Chondrocyte (in vitro differentiated cells): ENCODE measurements at places on chromosomes 3 and 15. TPM values are rescaled to one million over a fixed set of nuclear protein-coding genes. Genes with fewer than 3 reads are reported as not detected.

The PRRT3 gene
- 3.9 to 7.6 TPM (median 3.9 TPM) in 3 replicates for total RNA-seq

The KCNMB3 gene
- 2.0 to 3.6 TPM (median 2.4 TPM) in 3 replicates for total RNA-seq

The COL6A6 gene
- not detected in 3 replicates for total RNA-seq

The CCK gene
- total RNA-seq: not detected in 3 replicates

The SLC30A4 gene
- total RNA-seq: 16.8 to 17.4 TPM (median 17.1 TPM) in 3 replicates

The CLEC3B gene
- 47.1 to 105 TPM (median 50.3 TPM) in 3 replicates for total RNA-seq

The GPR160 gene
- total RNA-seq: 0.37 to 0.60 TPM (median 0.49 TPM) in 3 replicates

The ATP13A5 gene
- total RNA-seq: not detected in 3 replicates

The CERS3 gene
- total RNA-seq: not detected in 3 replicates

The BRK1 gene
- 113 to 122 TPM (median 117 TPM) in 3 replicates for total RNA-seq

The CPN2 gene
- not detected in 3 replicates for total RNA-seq

The CTXN2 gene
- total RNA-seq: not detected in 3 replicates

The HSPBAP1 gene
- total RNA-seq: 4.5 to 8.3 TPM (median 4.8 TPM) in 3 replicates

The GTPBP8 gene
- 14.3 to 15.2 TPM (median 14.4 TPM) in 3 replicates for total RNA-seq

DNA sequence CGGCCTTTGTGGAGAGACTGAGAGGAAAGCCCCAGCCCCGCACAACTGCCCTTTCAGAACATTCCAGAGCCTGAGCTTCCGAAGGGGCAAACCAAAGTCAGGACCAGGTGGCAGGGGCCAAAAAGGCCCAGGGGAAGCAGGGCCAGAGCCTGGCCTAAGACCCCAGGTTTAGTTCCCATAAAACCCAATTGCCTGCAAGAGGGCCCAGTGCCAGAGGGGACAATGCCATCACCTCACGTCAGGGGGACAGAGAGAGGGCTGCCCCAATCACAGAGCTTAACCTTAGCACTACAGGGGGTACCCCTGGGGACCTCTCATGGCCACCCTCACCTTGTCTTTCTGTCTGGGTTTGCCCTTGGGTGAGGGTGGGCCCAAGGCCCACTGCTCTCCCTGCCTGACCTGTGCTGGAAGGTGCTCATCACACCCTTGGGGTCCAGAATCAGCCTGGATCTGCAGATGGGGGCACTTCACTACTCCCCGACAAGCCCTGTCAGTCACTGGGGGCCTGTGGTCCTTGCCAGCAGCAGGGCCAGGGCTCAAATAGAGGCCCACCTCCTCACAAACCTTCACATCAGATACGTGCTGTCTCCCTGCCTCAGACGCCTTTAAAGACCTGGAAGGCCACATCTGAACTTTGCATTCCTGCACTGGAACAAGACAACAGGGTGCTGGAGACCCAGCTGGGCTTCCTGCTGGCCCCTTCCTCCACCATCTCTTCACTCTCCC is 3.8 kb downstream of the CALML4 start:
- no peaks in the 10 kb centered on the region for H3K27me3 ChIP-seq
- no peak for DNase-seq
- H3K4me3 ChIP-seq: no peak overlapping the region
- H3K27ac ChIP-seq: no peak overlapping the region

GRCh38 chr3:185770109-185770508 is 54.7 kb downstream of the IGF2BP2 start:
- no peaks in the 10 kb centered on the region for H3K36me3 ChIP-seq
- no peaks in the 10 kb centered on the region for H3K27me3 ChIP-seq
- no peak for DNase-seq
- H3K4me1 ChIP-seq: peaks cover 51% of the 10 kb centered on the region
- H3K4me3 ChIP-seq: no peak overlapping the region

DNA sequence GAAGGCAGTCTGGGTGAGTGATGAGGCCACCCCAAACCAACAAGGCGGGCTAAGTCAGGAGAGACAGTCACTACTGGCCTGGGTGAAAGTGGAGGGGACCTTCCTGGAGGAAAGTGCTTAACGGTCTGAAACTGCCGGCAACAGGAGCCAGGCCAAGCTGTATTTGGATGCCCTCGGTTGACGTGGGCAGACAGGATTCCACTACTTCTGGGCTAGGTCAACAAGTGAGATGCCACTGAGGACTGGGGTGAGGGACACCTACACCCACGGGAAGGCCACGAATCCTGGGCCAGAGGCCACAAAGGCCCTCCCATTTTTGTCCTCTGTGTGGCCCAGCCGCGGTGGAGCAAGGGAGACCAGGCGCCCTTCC is 12.3 kb downstream of the SPTBN5 start:
- no peak for DNase-seq
- no peaks in the 10 kb centered on the region for H3K27me3 ChIP-seq
- H3K27ac ChIP-seq: no peak overlapping the region
- H3K4me1 ChIP-seq: peaks cover 4% of the 10 kb centered on the region
- H3K4me3 ChIP-seq: no peak overlapping the region
- H3K36me3 ChIP-seq: peaks cover 5% of the 10 kb centered on the region

GRCh38 chr15:27061739-27062138 is 90.8 kb downstream of the GABRG3 start:
- H3K27me3 ChIP-seq: no peaks in the 10 kb centered on the region
- H3K27ac ChIP-seq: no peak overlapping the region

DNA sequence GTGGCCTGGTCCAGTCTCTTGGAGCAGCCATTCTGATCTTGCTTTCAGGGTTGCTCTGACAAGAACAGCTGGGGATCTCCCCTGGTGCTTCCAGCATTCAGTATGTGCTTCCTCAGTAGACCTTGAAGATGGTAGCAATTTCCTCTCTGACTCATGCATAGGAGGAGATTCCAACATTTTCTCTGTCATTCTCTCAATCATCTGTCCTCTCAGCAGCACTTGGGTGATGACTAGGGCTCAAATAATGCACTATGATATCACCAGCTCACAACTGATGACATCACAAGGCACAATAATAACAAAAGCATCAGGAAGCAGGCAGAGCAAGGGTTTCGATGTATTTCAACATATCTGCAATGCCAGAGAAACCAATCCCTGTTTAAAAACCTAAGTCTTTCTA is 52.7 kb downstream of the NFKBIZ start:
- H3K36me3 ChIP-seq: no peaks in the 10 kb centered on the region
- H3K4me3 ChIP-seq: no peak overlapping the region
- no peaks in the 10 kb centered on the region for H3K27me3 ChIP-seq
- peaks cover 5% of the 10 kb centered on the region for H3K4me1 ChIP-seq
- DNase-seq: no peak
- H3K27ac ChIP-seq: no peak overlapping the region

- H3K36me3 ChIP-seq: no peaks in the 10 kb centered on the region
- no peak overlapping the region for H3K4me3 ChIP-seq
Observed at GRCh38 chr15:81101894-81102815, 31.9 kb upstream of the CFAP161 start.

DNA sequence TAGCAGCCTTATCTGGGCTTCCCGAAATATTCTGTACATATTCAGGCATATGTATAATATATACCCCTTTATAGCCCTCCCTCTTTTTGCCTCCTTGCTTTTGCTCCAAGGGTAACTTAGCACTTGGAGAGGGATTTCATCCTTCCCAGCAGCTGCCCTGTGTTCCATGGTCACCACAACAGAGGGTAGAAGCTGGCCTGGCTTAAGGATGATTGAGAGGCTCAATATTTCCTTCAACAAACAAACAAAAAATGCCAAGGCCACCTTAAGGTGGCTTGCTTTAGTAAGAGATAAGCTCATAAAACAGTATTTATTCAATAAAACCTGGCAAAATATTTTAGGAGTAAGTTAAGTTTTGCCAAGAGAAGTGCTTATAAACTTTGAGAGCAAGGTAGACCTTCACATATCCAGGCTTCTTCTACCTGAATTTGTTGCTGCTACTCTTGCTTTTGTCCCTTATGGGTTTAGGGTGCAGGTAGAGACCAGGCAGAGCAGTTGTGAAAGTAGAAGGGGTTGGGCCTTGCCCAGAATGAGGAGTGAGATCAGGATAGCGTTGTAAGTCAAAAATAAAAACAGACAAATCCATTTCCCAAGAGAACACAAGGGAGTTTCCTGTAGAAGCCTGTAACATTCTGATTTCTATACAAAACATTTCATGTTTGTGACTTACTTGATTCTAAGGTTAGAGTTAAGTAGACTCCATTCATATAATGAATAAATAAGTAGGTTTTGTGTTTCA is 52.7 kb upstream of the ATOSA start:
- no peak overlapping the region for H3K4me3 ChIP-seq
- H3K27me3 ChIP-seq: no peaks in the 10 kb centered on the region
- no peak for DNase-seq
- no peaks in the 10 kb centered on the region for H3K36me3 ChIP-seq
- H3K4me1 ChIP-seq: peaks cover 14% of the 10 kb centered on the region
- H3K27ac ChIP-seq: no peak overlapping the region

DNA sequence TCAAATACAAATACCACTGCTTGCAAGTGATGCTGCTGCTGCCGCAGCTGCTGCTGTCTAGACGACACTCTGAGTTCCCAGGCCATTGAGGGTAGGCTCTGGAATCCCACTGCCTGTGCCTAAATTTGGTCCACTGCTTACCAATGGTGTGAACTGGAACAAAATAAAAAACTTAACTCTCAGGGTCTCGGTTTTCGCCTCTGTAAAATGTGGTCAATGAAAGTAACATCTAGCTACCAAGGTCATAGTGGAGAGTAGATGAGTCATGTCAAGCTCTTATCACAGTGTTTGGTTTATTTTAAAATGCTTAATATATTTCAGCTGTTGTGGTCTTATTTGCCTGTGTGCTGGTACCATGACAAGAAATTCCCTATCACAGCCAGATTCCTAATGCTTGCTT is 299.3 kb downstream of the CLSTN2 start:
- peaks cover 18% of the 10 kb centered on the region for H3K4me1 ChIP-seq
- no peak overlapping the region for H3K4me3 ChIP-seq
- H3K27ac ChIP-seq: no peak overlapping the region
- H3K36me3 ChIP-seq: peaks cover 5% of the 10 kb centered on the region
- H3K27me3 ChIP-seq: no peaks in the 10 kb centered on the region

GRCh38 chr15:63188926-63189871 is at the start of gene RAB8B:
TSS of gene RAB8B (plus strand) at chr15:63189606. CDS start at chr15:63189625, 19 bp downstream.
- no peaks in the 10 kb centered on the region for H3K27me3 ChIP-seq
- peak; percentile 100 for DNase-seq
- no peaks in the 10 kb centered on the region for H3K36me3 ChIP-seq
- H3K4me1 ChIP-seq: peaks cover 59% of the 10 kb centered on the region

DNA sequence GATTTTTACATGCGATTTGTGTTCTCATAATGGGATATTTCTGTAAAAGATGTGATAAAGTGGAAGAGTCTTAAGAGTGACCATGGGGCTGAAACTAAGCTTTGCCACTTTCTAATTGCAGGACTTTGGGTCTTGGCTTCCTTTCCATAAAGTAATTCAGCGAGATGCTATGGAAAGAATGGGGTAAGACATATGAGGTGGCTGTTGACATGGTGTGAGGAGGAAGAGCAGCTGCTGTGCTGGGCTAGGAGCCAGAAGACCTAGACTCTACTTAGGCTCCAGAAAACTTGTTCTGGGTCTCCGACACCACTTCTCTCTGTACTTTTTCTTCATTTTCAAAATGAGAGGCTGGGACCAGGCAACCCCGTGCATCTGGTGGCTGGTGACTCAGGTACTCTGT is 654.5 kb upstream of the CFAP20DC start:
- no peaks in the 10 kb centered on the region for H3K27me3 ChIP-seq
- DNase-seq: no peak
- H3K4me1 ChIP-seq: no peaks in the 10 kb centered on the region
- H3K27ac ChIP-seq: no peak overlapping the region
- H3K4me3 ChIP-seq: no peak overlapping the region

DNA sequence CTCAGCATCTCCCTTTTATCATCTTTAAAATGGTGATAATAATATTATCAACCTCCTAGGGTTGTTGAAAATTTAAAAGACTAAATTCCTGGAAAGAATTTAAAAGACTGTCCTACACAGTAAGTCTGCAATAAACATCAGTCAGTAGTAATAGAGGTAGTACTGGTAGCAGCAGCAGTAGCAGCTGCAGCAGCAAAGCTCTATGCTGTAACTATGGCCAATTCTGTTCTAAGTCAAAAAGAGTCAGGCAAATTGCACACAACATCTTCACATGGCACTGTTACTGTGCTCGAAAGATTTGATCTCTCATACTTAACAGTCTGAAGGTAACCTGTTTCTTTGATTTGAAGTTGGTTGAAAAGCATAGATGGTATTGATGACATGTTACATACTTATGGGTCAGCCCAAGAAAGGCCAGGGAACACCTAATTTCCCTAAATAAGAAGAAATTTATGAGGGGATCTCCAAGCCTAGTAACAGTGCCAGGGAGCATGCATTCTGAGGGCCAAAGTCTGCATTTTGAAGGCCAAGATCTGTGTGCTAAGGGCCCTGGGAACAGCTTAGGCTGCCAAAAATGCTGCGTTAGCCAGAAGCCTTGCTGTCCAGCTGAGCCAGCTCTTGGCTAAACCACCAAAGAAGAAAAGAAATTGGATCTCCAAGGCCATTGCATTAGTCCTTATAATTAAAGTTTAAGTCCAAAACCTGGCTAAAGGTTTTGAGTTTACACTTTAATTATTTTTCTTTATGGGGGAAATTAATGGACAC is 68.2 kb downstream of the SIDT1 start:
- H3K27me3 ChIP-seq: peaks cover 8% of the 10 kb centered on the region
- H3K4me3 ChIP-seq: no peak overlapping the region
- peaks cover 3% of the 10 kb centered on the region for H3K4me1 ChIP-seq
- no peaks in the 10 kb centered on the region for H3K36me3 ChIP-seq

DNA sequence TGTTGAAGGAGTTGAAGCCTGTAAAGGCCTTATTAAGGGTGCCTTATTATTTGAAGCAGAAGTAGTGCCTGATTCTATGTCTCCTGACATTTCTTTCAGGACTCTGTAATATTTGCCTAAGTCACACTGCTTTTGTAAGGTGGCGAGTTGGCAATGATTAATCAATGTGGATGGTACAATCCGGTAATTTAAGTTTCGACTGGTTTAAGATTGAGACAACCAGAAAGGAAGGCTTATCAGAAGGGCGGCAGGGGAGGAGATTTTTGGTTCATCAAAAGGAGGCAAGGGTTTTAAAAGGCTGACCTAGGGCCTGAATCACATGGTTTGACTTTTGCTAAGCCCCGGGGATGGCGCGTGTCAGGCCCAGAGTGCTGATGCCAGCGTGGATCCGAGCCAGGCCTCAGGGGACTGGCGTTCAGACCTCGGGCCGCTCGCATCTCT is 830 bp upstream of the RNF13 start:
- H3K27me3 ChIP-seq: no peaks in the 10 kb centered on the region
- H3K36me3 ChIP-seq: no peaks in the 10 kb centered on the region
- peak overlapping the region; percentile 99 for H3K27ac ChIP-seq
- peak overlapping the region; percentile 94 for H3K4me3 ChIP-seq
- DNase-seq: no peak

- DNase-seq: no peak
- H3K27ac ChIP-seq: no peak overlapping the region
- H3K4me1 ChIP-seq: peaks cover 18% of the 10 kb centered on the region
- H3K27me3 ChIP-seq: no peaks in the 10 kb centered on the region
Observed at GRCh38 chr3:179731544-179731943, 78.7 kb downstream of the USP13 start.

- peak overlapping the region; percentile 88 for H3K27ac ChIP-seq
- no peaks in the 10 kb centered on the region for H3K36me3 ChIP-seq
- no peak for DNase-seq
- no peaks in the 10 kb centered on the region for H3K27me3 ChIP-seq
Observed at GRCh38 chr3:196081002-196081833, 672 bp downstream of the TFRC start.

- no peaks in the 10 kb centered on the region for H3K36me3 ChIP-seq
- H3K27me3 ChIP-seq: no peaks in the 10 kb centered on the region
- peak overlapping the region; percentile 37 for H3K27ac ChIP-seq
- no peak overlapping the region for H3K4me3 ChIP-seq
- no peak for DNase-seq
- H3K4me1 ChIP-seq: peaks cover 22% of the 10 kb centered on the region
Observed at GRCh38 chr3:108006881-108007331, 83.9 kb downstream of the CD47 start.

- no peak for DNase-seq
- no peaks in the 10 kb centered on the region for H3K27me3 ChIP-seq
- H3K27ac ChIP-seq: peak overlapping the region; percentile 22
- peaks cover 14% of the 10 kb centered on the region for H3K4me1 ChIP-seq
- no peak overlapping the region for H3K4me3 ChIP-seq
- H3K36me3 ChIP-seq: no peaks in the 10 kb centered on the region
Observed at GRCh38 chr15:27486683-27487647, 516.0 kb downstream of the GABRG3 start.
